ENCODE measurements at places on chromosomes 5 and 9.
A peak's percentile ranks its signal among the peaks of the same experiment; 100 is the strongest.

DNA sequence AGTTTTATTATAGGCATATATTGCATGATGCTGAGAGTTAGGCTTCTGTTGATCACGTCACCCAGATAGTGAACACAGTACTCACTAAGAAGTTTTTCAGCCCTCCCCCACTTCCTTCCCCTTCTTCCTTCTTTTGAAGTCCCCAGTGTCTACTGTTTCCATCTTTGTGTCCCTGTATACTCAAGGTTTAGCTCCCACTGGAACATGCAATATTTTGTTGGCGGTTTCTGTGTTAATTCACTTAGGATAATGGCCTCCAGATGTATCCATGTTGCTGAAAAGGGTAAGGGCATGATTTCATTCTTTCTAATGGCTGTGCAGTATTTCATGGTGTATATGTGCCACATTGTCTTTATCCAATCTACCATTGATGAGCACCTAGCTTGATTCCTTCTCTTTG lies 764.3 kb downstream of the MTRR start:
- no peak for DNase-seq

- no peak for DNase-seq
These were observed 60.3 kb downstream of the STX17 start for GRCh38 chr9:99966716-99967115.

- DNase-seq = no peak
These were observed 724.9 kb downstream of the MAT2B start for GRCh38 chr5:164230341-164230740.

DNA sequence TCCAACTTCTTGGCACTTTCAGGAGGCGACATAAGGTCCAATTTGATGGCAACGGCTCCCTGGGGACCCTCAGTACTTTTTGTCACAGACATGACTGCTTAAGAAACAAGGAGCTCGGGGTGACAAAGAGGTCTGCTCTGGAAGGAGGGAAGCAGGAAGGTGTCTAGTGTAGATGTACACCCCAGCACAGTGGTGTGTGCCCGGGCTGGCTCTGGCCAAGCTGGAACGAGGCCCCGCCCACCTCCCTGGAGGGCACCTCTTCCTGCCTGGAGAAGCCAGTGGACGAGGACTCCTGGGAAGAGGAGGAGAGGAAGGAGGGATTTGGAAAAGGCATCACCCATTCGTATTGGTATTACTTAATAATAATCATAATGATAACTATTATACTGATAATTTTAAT lies at the start of gene SLC36A2:
Gene SLC36A2, minus strand, starts transcription at position 191 of the 400 bp plus-strand sequence. Its CDS starts 99 bp downstream, at position 92.
- no peak for DNase-seq

DNA sequence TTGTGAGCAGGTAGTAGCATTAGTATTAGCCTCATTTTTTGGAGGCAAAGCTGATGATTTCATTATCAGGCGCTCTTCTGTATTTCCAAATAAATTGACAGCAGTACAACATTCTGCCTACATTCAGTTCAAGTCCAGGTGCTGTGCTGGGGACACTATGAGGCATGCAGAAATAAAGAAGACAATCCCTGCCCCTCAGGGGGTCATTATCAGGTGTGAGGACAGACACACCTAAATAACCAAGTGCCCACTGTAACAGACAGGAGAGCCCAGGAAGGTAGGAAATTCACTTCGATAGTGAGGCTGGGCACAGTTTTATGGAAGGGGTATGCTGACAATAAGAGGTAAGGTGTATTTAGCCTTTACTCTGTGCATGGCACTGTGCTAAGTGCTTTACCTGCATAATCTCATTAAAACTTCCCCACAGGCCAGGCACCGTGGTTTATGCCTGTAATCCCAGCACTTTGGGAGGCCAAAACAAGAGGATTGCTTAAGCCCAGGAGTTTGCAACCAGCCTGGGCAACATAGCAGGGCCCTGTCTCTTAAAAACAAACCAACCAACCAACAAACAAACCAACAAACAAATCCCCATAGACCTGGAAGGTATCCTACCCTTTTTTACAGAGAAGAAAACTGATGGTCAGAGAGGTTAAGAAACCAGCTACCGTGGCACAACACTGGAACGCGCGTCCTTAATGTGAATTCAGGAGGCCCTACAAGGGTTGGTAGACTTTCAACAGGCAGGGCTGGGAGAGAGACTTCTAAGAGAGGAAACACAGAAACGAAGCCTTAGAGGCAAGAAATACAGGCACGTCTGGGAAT lies 17.5 kb upstream of the GPX3 start:
- no peak for DNase-seq

DNA sequence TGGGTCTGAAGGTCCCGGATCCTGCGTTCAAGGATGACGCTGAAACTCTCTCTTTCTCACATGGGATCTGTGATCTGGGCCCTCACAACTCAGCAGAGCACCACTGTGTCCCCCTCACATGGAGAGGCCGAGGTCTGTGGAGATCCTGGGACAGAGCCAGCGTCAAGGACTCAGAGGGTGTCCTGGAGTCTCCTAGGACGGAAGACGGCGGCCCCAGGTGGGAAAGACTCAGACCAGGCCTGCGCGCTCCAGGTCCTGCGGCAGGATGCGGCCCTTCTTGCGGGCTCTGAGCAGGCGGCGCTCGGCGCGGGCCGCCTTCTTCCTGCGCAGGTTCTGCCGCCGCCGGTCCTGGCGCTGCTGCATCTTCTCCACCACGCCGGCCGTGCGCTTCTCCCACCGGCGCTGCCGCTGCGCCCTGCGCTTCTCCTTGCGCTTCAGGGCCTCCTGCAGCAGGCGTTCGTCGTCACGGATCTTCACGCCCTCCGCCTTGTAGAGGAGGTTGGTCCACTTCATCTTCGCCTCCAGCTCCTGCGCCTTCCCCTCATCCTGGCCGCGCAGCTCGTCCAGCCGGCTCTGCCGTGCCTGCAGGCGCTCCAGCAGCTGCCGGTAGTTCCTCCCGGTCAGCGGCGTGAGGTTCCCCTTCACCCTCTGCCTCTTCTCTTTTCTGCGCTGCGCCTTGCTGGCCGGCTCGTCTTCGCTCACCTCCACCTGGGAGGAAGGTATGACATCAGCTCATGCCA lies 4.2 kb downstream of the SURF6 start:
- DNase-seq = no peak

DNA sequence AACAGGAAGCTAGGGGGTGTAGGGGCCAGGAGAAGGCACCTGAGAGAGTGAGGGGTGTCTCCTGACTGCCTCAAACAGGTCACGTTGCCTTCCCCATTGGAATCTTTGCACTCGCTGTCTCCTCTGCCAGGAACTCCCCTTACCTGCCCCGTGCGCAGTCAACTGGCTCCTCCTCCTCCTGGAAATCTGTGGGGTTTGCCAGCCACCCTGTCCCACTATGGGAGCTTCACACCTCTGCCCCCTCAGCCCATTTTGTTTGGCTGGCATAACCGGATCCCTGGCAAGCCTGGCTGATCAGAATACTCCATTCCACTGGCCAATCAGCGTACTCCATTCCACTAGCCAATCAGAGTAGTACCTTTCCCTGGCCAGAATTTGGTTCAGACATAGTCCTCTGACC lies 10.4 kb upstream of the SLC34A1 start:
- no peak for DNase-seq

DNA sequence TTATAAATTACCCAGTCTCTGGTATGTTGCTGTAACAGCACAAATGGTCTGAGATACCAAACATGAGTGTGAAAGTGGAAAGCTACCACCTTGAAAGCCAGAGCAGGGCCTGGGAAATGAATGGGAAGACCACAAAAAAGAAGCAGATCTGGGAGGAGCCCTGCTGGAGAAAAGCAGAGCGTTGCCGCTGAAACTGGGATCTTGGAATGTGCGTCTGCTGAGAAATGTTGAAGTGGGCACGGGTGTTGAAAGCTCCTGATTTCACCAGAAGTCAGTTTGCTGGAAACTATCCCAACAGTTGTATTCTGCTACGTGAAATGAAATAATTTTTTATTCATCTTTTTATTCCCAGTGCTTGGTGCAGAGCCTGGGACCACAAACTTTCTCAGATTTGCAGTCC lies 40.0 kb downstream of the NUDT12 start:
- no peak for DNase-seq

- DNase-seq = peak; percentile 59
These were observed 615.0 kb downstream of the ZNF608 start for GRCh38 chr5:124131466-124131865.

DNA sequence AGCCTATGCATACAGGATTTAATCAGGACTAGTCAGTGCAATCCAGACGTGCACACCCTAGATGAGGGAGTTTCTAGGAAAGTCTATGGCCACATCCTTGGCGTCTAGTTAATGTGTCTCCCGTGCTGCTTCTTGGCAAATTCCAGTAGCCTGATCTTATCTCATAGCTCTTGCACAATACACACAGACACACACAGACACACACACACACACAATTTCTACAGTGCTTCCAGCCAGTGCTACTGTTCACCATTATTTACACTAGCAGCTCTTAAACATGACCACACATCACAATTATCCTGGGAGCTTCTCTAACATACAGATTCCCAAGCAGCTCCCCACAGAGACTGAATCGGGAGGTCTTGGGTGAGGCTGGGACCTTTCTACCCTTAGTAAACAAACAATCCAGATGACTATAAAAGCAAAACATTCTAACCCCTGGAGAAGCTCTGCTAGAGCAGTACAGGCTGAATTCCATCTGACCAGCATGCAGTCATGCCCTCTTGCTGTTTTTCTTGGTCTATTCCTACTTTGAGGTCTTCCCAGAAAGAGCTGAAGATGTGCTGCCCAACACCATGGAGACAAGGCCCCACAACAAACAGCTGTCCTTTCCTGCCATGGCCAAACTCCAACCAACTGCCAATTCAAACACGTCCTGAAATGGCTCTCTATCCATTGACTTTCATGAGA lies 236.6 kb downstream of the DEPDC1B start:
- no peak for DNase-seq

DNA sequence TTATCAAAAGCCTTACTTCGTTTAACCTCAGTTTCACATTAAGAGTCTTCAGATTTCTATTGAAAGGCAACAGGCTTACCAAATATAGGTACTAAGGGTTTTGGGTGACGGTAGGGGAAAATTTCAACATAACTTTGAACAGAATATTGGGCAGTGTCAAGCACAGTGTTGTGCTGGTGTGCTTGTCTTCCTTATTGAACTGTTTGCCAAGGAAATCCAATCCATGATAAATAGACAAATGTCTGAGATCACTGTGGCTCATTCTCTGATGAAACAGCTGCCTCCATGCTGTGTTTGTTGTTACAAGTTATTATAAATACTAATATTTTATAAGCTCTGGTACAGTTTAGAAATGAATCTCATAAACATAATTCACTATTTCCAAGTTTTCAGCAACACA lies 730.1 kb downstream of the NR2F1-AS1 start:
- DNase-seq = no peak

- no peak for DNase-seq
These were observed 12.0 kb downstream of the FOXI1 start for GRCh38 chr5:170117736-170118135.

GRCh38 chr5:1914471-1914870 lies 31.7 kb upstream of the IRX4 start:
- DNase-seq = no peak

DNA sequence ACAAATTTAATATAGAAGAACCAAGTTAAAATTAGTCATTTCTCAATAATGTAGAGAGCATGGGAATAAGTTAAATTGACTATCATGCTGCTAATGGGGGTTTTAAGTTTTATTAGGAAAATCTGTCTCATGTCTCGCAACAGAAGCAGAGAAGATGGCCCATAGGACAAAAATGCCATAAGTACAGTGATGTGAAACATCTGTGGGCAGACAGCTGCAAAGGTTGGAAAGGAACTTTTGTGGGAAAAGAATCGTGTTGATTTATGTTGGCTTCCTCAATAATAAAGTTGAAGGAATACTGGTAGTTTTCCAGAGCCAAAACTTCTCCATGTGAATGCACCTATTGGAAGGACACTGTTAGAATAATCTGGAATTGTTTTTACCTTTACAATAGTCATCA lies 44.8 kb downstream of the VCAN start:
- no peak for DNase-seq

- DNase-seq = no peak
These were observed 8.8 kb downstream of the GARNL3 start for GRCh38 chr9:127273326-127273725.

DNA sequence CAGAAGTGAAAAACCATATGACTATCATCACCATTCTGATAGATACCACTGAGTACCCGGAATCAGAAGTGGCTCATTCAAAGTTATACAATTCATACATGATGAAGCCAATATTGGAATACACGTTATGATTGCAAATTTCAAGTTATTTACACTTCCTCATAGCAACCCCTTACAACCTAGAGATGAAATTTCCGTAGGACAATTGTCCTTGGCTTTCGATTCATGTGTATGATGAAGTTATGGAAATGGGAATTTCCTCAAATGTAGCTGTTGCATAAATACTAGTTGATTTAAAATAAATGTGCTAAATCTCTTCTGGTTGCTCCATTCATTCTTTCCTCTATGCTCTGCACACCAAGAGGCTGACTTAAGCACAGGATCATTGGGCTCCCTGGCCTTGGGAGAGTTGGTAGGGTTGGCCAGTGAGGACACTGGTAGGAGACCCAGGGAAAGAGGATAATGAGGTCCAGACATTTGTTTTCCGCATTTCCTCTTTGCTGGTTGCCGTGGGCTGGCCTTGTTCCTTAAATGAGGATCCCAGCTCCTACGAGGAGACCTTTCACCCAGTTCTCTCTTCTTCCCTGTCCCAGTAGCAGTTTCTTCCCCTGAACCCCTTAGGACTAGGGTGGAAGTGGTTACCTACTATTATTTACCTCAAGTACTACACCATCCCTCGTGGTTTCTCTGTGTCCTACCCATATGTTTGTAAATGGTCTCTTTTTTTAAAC lies 90.3 kb downstream of the ZNF474 start:
- no peak for DNase-seq

DNA sequence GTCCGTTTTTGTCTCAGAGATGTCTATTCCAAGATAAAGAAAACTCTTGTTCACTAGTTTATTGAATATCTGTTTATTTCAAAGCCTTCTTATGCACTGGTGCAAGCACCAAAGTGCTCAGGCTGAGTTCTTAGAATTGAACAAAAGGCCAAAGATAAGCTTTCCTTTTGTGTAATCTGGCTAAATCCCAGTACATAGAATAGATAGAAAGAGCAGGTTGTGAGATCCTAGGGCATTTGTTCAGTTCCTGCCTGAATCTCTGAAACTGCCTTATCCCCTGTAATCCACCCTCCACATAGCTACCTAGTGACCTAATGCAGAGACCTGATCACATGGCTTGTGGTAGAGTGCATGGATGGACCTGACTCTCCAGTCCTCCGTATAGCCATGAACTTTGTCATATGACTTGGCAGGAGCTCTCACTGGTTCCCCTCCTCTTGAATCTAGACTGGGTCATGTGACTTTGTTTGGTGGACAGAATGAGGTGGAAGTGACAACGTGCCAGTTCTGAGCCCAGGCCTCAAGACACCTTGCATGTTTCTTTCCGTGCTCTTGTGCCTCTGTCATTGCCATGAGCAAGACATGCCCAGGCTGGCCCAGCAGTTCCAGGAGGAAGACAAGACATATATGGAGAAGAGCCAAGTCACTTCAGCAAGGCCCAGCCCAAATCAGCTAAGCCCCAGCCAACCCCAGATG lies 139.3 kb upstream of the SHB start:
- no peak for DNase-seq

DNA sequence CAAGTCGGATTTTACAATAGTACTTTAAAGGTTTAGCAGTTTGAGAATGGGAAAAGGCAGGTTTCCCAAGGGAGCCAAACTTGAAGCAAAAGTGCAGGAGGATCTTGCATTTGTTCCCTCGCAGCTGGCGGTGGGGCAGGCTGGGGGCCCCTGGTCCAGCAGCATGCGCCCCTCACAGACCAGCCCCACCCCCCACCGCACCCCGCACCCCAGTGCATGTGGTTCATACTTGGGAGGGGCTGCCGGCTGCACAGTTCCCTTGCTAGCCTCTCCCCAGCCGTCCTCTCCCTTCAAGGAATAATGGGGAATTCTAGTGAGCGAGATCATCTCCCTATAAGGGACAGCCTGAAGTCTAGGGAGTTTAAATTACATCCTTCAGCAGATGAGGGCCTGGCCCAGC lies 273.1 kb upstream of the IRX2 start:
- DNase-seq = no peak

- DNase-seq = no peak
These were observed at the start of gene MZB1 for GRCh38 chr5:139389701-139390638. Gene MZB1 (minus strand): TSS chr5:139389913. CDS start chr5:139389856, 57 bp downstream.
